ENCODE measurements at places on chromosomes 5 and 9. TPM values are rescaled to one million over a fixed set of nuclear protein-coding genes. Genes with fewer than 3 reads are reported as not detected.

DNA sequence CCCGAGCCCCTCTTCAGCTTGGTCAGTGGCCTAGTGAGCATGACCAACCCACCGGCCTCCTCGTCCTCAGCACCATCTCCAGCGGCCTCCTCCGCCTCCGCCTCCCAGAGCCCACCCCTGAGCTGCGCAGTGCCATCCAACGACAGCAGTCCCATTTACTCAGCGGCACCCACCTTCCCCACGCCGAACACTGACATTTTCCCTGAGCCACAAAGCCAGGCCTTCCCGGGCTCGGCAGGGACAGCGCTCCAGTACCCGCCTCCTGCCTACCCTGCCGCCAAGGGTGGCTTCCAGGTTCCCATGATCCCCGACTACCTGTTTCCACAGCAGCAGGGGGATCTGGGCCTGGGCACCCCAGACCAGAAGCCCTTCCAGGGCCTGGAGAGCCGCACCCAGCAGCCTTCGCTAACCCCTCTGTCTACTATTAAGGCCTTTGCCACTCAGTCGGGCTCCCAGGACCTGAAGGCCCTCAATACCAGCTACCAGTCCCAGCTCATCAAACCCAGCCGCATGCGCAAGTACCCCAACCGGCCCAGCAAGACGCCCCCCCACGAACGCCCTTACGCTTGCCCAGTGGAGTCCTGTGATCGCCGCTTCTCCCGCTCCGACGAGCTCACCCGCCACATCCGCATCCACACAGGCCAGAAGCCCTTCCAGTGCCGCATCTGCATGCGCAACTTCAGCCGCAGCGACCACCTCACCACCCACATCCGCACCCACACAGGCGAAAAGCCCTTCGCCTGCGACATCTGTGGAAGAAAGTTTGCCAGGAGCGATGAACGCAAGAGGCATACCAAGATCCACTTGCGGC lies 1.8 kb downstream of the EGR1 start:
- no peak for DNase-seq

GRCh38 chr5:124706729-124707361 lies 39.6 kb downstream of the ZNF608 start:
- no peak for DNase-seq

GRCh38 chr5:138696501-138696900 lies 56.7 kb upstream of the CTNNA1 start:
- DNase-seq = no peak

DNA sequence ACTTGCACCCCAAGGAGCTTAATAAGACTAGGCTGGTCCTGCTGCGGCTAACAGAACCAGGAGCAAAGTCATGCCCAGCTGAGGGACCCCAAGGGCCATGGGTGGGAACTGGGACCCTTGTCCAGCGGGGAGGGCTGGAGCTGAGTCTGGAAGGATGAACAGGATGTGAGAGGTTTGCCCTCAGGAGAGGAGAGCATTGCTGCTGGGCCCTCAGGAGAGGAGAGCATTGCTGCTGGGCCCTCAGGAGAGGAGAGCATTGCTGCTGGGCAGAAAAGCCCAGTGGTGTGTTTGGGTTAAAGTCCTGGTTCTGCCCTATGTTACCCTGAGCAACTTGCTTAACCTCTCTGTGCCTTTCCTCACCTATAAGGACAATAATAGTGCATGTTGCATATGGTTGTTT lies 125.8 kb downstream of the MACROH2A1 start:
- no peak for DNase-seq

- no peak for DNase-seq
Measured at GRCh38 chr5:6827526-6828219, 114.4 kb downstream of the TENT4A start.

DNA sequence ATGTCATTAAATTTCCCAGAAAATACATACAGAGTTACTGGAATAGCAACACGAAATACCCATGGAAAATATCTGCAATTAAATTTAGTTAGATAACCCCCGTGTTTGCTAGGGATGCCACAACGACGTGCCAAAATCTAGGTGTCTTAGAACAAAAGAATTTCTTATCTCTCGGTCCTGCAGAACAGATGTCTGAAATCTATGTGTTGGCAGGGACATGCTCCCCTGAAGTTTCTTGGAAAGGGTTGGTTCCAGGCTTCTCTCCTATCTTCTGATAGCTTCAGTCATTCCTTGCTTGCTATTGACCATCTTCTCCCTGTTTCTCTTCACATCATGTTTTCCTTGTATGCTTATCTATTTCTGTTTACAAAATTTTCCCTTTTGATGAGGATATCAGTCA lies 1067.0 kb downstream of the CDH18 start:
- DNase-seq = no peak

DNA sequence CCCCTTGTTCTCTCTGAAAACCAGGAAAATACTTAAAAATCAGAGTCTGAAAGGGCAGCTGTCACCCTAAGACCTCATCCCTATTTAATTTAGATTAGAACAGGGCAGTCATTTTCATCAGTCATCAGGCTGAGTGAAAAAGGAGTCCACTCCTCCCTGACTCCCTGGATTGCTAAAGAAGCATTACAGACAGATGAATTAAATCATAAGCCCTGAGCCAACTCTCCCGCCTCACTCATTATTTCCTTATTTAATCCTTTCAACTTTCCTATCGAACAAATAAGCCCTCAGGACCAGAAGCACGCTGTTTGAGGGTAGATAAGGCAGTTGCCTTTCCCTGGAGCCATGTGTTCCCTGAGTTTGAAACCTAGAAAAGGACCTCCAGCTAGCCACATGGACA lies 201.9 kb upstream of the ANKRD55 start:
- no peak for DNase-seq

GALNT12 gene
- total RNA-seq = 8.7 TPM

NTNG2 gene
- total RNA-seq = 2.2 TPM

BSPRY gene
- total RNA-seq = not detected
